NCI-H187 (cell line): ENCODE measurements at places on chromosomes 11 and 22.

GRCh38 chr11:108466405-108466804 lies 924 bp downstream of the C11orf65 start:
- no peak for DNase-seq

GRCh38 chr22:21571679-21572078 lies 4.2 kb downstream of the UBE2L3 start:
- DNase-seq = no peak

GRCh38 chr11:119306373-119306890 lies 10.5 kb downstream of the MCAM start:
- no peak for DNase-seq

- DNase-seq = no peak
These were observed 140.5 kb upstream of the PGR start for GRCh38 chr11:101269990-101270660.

DNA sequence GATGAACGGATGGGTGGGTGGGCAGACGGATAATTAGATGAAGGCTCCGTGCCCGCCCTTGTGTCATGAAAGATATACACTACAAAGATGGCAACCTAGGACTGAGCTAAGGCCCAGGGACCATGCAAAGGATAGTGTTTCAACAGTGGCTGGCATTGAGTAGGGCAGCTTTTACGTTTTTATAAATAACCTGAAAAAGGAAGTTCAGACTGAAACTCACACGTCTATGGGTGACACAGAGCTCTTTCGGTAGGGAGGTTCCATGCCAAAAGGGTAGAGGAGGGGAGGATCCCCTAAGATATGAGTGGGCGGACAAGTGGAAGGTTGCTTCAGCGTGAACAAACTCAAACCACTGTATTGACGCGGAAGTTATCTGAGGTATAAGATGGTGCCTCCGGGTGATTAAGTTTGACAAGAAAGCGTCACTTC lies 90.5 kb downstream of the UBASH3B start:
- no peak for DNase-seq

- DNase-seq = no peak
These were observed 12.0 kb upstream of the MALAT1 start for GRCh38 chr11:65486570-65487466.

GRCh38 chr22:41526226-41526829 lies 17.9 kb downstream of the POLR3H start:
- no peak for DNase-seq

- DNase-seq = no peak
These were observed 146.8 kb downstream of the KIRREL3 start for GRCh38 chr11:126853732-126854131.

GRCh38 chr11:132402071-132402684 lies 1031.8 kb downstream of the NTM start:
- peak; percentile 60 for DNase-seq

- DNase-seq = no peak
These were observed 4.4 kb downstream of the MTMR3 start for GRCh38 chr22:29887358-29887757.

DNA sequence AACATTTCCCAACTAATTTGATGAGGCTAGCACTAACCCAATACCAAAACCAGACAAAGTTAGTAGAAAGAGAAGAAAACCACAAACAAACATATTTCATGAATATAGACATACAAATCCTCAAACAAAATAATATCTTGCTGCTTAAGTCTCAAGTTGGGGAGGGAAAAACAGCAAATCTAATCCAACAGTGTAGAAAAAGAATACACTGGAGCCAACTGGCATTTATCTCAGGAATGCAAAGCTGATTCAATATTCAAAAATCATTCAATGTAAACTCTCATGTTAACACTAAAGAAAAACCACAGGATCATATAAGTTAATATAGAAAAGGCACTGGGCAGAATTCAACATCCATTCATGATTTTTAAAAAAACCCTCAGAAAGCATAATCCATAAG lies 18.2 kb downstream of the GNB1L start:
- DNase-seq = no peak

DNA sequence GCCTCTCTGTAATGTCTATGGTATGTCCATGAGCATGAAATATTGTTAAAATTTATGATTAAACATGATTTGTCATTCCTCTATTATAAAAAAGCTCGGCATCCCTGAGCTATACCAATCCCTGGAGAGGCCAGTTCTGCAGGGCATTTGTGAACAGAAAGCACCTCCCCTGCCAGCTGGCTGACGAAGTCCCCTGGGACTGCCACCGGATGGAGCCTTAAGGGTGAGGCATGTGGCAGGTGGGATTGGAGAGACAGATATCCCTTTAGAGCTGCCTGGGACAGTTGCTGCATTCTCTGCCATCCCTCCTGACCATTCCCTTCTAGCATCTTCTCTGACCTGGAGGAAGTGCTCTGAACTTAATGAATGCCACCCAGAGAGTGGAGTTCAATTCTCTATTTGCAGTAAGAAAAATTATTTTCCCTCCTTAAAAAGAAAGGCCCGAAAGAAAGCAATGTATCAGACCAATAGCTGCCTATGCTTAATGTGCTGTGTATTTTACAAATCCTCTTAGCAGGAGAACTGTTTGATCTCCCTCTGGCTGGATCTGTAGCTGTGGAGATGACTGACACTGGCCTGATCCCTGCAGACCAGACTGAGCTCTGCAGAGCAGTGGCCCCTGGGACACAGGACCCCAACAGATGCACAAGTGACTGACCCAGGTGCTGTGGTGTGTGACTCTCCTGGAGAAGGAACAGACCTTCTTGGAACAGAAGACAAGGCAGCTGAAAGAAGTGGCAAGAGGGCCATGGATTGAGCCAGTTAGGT lies 219.0 kb upstream of the NAV2 start:
- DNase-seq = no peak

DNA sequence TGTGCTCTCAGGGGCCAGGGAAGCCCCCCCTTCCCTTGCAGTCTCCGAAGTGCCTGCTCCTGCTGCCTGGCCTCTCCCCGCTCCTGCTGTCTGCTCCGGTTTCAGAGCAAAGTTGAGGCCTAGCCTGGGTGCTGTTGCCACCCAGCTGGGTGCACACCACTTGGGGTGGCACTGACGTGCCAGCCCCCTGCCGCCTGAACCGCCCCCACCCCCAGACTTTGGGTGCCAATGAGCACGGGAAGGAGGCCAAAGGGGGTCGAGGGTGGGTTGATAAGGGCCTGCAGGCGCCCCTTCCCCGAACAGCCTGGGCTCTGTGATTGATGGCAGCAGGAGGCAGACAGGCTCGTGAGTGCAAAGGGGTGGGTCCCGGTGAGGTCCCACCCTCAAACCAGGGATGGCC lies 48.2 kb downstream of the EMSY start:
- no peak for DNase-seq

DNA sequence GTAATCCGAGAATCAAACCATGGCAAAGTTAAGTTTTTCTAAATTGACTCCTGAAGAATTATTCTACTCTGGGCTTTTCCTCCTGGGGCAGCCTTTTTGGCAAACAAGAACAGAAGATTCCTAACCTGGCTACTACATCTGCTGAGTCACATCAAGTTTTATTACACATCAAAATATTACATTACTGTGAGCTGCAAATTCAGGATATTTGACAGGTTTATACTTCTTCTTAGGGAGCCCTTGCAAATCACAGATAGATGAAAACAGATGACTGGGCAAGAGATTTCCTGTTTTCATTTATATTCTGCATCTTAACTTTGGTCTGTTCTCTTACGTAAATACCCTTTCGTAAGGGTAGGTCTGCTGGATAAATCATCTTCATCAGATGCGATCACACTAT lies 23.6 kb downstream of the XRRA1 start:
- DNase-seq = no peak

DNA sequence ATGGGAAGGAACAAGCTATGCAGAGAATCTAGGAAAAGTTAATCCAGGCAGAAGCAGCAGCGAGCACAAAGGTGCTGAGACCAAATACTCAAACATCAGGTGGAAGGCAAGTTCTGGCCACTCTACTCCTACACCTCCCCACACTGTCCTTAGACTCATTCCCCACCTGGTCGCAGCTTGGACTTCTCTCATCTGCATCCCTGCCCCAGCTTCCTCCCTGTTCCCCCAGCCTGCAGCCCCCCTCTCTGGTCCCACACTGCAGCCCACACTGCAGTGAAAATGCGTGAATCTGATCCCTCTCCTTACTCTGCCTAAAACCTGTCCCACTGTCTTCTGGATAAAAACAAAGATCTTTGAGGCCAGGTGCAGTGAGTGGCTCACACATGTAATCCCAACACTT lies 9.1 kb downstream of the TPBGL start:
- DNase-seq = no peak

DNA sequence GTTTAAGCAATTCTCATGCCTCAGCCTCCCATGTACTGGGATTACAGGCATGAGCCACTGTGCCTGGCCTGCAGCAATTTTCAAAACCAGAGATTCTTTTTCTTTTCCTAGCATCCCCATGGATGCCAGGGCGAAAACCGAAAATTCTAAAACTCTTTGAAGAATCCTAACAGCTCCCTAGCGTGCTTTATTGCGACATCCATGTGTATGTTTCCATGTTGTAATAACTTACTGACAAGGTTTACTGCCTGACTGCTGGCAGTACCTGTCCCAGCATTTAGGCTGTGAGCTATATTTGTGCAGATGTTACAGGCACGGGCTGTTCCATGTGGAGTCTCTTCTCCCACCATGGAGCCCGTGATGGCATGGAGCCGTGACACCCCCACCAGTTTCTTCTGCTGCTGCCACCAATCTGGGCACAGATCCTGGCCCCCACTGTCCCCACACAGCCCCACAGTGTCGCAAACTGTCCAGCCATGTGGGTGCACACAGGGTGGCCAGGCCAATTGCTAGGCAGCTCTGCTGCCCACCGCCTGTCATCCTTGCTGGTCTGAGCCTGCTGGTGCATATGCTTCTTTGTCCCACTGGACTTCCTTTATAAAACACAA lies 7.1 kb upstream of the TAB1 start:
- DNase-seq = no peak

- DNase-seq = no peak
These were observed 216.2 kb upstream of the ARHGAP20 start for GRCh38 chr11:110928391-110928790.

- DNase-seq = no peak
These were observed 2.5 kb upstream of the MDK start for GRCh38 chr11:46378811-46379481.

- no peak for DNase-seq
These were observed 11.8 kb downstream of the CDCA5 start for GRCh38 chr11:65071907-65072630.

- DNase-seq = no peak
These were observed 20.7 kb upstream of the AIFM3 start for GRCh38 chr22:20946080-20946986.

GRCh38 chr22:46848197-46848596 lies 85.7 kb downstream of the TBC1D22A start:
- no peak for DNase-seq

DNA sequence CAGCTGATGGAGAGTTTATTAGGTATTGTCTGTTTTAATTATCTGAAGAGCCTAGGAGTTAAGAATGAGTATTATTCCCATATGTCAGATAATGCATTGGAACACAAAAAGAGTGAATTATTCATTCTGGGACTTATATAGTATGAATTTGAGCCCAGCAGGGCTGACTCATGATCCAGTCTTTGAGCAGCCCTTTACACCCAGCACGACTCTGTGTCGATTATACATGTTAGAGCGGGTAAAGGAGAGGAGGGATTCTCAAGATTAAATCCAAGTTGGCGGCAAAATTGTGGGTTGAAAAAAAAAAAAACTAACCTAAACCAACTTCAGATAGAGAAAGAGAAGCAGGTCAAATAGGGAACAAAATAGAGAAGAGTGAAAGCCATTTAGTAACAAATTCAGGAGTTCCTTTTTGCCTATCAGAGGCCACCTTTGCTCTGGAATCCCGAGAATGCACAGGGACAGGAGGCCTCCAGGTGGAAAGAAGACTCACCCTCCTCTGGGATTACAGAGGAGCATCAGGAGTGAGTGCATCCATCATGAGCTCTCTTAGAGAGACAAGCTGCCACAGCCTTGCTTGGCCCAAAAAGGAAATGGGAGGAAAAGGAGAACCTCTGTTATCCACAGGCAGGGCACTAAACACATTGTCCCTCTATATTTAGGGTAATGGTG lies 3.1 kb downstream of the MRGPRX1 start:
- no peak for DNase-seq

DNA sequence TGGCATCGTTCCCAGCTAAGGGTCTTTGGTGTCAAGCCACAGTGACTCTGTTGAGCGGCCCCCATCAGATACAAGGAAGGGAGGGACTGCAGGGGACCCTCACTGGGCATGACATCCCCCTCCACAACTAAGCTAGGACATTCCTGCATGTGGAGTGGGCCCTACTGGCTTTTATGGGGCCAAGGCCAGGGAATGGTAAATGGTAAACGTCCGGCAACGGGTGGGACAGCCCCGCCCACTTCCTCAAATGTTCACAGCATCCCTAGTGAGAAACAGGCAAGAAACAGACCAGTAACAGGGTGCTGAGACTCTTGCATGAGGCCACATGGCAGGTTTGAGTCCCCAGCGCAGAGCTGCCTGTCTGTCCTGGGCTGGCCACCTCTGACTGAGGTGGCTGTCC lies 4.4 kb downstream of the TMPRSS6 start:
- no peak for DNase-seq

- no peak for DNase-seq
These were observed 53.8 kb upstream of the CAPRIN1 start for GRCh38 chr11:33997584-33998251.

GRCh38 chr11:12179019-12179418 lies 68.6 kb downstream of the MICAL2 start:
- peak; percentile 55 for DNase-seq

GRCh38 chr11:69309631-69310280 lies 15.8 kb downstream of the MYEOV start:
- DNase-seq = no peak

- DNase-seq = no peak
These were observed 14.1 kb downstream of the CAPRIN1 start for GRCh38 chr11:34065505-34066203.

DNA sequence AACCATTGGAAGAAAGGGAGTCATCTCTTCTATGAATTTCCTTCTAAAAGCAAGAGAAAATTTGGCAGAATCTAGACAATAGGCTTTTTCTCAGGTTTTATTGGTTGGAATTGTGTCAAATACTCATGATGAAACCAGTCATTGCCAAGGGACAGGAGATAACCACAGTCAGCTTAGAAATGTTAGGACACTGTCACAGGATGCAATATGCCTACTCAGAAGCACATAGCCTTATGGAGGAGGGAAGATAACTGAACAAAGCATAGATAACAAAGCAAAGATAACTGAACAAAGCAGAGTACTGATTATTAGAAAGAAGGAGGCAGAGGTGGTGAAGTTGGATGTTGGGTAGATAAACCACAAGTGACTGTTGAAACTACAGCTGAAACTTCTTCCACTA lies 303.5 kb upstream of the PDGFD start:
- DNase-seq = no peak

GRCh38 chr22:26894362-26894761 lies 237.0 kb downstream of the MIAT start:
- no peak for DNase-seq

DNA sequence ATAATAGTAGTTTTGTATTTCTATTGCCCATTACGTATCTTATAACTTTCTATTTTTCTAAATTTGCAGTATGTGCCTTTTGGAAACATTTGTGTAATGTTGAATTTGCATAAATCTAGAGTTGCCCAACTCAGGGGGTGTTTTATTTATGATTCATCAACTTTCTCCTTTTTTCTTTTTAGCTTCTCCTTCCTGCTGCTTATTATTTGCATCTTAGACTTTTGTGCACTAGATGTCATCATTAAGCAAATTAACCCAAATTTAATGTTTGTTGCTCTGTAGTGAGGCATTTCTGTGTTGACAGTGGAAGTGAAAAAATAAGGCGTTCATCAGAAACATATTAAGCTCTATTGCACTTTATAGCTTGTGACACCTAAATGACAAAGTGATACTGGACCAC lies 56.2 kb upstream of the ZBED5 start:
- no peak for DNase-seq
